ENCODE measurements at places on chromosomes 13 and 19. TPM values are rescaled to one million over a fixed set of nuclear protein-coding genes. Genes with fewer than 3 reads are reported as not detected.
A peak's percentile ranks its signal among the peaks of the same experiment; 100 is the strongest.

GRCh38 chr19:50537769-50538230 lies 24.1 kb upstream of the ASPDH start:
- peak; percentile 79 for DNase-seq

DNA sequence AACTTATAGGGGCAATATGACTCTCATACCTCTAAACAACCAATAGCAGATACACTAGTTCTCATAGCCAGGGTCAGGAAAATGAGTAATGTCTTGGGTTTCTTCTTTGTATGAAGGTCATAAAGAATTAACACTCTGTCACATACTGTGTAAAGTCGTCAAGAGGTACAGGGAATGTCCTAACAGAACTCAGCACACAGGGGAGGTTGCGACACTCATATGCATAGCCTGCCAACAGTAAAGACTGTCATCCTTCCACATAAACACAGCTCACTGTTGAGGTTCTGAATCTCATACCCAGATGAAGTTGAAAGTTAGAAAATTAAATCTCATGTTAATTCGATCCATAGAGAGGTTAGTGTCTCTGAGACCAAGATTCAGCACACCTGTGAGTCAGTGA lies 34.2 kb upstream of the ZNF254 start:
- no peak for DNase-seq

The SHFL gene
- 18.5 TPM for total RNA-seq

GRCh38 chr13:76289558-76289957 lies 596.6 kb downstream of the KCTD12 start:
- no peak for DNase-seq

DNA sequence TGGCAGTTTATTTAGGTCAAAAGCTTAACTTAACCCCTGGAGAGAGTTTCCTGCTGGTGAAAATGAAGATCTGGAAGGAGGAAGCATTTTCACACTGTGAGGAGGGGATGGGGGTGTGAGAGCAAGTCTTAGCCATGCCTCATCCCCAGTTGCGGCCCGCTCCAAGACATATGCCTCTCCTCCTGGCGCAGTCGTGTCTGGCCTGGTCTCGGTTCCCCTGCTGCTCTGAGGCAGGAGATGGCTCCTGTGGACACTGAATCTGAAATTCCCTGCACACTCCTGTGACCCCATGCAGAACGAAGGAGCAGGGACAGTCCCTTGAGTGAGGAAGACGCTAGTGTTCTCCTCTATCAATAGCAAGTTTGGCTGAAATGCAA lies 360 bp upstream of the ZNF69 start:
- no peak for DNase-seq

The ZFP82 gene
- not detected for total RNA-seq

- no peak for DNase-seq
Observed at GRCh38 chr19:35347171-35347929, at the start of gene FFAR1. Gene FFAR1 (plus strand): TSS chr19:35347902. CDS start chr19:35351552, 3,650 bp downstream.

The CEACAM6 gene
- 0.59 TPM for total RNA-seq

DNA sequence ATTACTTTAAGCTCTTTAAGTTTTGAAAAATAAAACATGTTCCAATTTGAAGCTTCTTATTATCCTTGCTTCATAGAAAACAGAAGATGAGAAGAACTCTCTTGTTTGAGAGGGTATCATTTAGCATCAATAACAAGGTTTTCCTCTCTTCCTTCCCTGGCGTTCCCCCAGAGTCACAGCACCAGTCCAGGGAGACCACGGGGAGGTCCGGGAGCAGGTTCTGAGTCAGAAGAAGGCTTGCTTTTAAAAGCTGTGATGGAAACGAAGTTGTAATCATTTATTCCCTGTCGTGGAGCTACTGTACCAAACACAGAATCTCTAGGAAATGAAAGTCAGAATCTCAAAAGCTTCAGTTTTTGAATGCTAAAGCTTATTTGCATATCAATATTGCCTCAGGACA lies 174.0 kb upstream of the LSM14A start:
- no peak for DNase-seq

- no peak for DNase-seq
Observed at GRCh38 chr19:29815231-29815630, 3.4 kb downstream of the CCNE1 start.

DNA sequence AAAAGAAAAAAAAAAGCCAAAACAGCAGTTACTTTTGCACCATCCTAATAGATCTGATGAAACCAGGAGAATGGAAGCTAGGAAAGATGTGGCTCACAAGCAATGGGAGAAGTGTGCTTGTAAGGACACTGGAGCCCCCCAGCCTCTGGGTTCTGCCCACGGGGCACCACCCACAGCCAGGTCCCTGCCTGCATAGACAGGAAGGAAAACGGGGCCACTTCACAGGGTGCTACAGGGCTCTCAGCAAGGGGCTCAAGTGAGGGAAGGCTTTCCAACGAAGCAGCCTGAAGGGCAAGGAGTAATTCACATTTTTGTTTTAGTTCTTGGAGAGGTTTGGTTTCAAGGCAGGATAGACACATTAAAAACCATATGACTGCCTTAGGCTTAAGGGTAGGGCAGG lies 42.7 kb downstream of the BRD4 start:
- no peak for DNase-seq

DNA sequence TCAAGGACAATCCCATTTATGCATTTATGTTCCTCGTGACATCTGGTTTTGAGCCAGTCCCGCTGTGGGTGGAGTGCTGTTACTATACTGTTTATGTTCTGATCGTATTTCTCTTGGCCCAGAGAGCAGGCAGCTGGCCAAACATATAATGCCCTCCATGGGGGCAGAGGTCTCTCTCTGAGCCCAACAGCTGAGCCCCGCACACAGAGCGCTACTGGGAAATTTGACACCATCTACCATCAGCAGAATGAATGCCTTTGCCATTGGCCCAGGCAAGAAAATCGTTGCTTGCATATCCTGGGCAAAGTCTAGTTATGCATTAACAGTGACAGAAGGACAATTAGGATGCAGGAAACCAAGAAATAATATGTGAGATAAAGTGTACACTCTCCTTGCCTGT lies 126.8 kb upstream of the CACNA1A start:
- no peak for DNase-seq

DNA sequence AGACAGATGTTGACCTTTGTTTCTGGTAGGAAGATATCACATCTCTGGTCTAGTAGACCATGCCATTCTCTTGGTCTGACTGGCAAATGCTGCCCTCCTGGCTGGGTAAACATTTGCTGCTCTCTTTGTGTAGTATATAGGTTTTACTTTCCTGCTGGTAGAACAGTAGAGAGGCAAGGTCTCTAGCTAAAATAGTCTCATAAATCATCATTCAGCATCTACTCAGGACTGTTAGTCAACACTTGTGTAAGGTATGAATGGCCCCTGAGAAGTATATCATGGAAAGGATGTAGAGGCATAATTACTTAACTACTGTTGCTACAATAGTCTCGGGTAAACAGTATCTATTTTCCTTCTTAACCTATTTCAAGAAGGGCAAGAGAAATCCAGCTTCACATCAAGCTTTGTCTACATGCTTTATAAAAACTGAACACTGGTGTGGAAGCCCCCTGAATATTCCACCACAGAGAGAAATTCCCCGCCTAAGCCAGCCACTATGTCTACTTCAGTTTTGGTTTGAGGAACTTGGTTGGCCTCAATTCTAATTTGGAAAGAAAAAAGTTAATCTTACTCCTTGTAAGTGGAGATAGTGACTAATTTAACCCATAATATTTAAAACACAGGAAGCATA lies 18.4 kb upstream of the MYCBP2 start:
- no peak for DNase-seq

DNA sequence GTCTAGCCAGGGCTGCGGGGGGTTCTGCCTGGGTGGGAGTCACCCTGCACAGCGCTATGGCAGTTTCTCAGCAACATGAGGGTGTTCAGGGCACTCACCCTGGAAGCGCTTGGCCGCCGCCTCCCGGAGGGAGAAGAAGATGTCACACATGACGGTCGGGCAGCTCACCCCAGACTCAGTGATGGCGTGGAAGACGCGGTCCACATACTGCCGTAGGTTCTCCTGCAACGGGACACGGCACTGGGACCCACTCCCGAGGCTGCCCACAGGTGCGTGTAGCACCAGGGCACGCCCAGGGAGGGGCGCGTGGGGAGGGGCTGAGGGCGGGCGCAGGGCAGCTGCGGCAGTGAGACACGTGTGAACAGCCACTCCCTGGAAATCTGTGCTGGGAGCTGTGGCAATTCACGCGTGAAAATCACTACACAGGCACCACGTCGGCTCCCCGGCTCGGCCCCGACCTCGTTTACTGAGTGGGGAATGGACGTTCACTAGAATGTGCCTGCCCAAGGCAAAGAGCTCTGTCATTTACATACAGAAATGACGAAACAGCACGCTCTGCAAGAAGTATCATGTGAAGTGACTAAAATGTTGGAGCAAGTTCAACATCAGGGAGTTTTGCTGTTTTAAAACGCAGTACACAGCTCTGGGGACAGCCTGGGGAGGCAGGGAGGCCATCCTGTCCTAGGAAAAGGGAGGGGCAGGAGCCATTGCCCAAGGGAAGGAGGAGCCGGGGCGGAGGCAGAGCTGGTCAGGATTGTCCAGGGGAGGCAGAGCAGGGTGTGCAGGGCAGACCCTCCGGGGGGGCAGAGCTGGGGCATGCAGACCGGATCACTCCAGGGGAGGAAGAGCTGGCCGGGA lies 41.5 kb upstream of the C13orf46 start:
- DNase-seq, result no peak

- DNase-seq, result no peak
Observed at GRCh38 chr13:33445476-33445875, 159.9 kb upstream of the STARD13 start.

The BCAM gene
- total RNA-seq, result 78.7 TPM

DNA sequence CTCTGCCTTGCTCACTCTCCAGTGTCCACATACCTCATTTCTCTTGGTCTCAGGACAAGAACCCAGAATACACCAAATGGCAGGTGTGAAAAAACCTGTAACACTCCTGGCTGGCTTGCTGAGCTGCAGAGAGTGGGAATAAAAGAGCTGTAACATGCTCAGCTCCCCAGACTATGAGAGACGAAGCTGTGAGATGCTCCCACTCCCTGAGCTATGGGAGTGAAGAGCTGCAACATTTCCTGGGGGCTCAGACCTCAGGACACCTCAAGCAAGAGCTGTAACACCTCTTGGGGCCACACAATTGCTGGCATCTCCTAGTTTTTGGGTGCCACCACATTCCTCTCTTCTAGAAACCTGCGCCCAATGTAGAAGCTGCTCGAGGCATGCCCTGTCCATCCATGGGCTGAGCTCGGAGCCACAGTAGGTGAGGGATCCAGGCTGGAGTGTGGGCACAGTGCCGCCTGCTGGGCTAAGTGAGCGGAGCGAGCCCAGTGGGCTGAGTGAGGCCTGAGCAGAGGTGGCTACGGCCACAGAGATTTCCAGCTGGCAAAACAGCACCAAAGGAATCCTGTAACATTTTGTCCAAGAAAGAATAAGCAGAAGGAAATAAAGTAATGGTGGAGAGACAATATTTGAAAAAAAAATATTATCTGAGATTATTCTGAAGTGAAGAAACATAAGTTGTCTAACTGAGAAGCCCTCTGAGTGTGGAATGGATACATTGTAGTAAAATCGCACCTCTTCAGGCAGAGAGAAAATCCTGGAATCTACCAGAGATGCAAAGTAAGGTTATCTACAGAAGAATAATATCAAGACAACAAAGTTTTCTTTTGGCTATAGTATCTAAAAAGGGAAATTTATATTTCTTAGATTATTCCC lies 186.2 kb upstream of the PCDH9 start:
- no peak for DNase-seq

The MYO1F gene
- total RNA-seq, result 0.39 TPM

- no peak for DNase-seq
Observed at GRCh38 chr19:19107654-19108053, 30.6 kb downstream of the TMEM161A start.

DNA sequence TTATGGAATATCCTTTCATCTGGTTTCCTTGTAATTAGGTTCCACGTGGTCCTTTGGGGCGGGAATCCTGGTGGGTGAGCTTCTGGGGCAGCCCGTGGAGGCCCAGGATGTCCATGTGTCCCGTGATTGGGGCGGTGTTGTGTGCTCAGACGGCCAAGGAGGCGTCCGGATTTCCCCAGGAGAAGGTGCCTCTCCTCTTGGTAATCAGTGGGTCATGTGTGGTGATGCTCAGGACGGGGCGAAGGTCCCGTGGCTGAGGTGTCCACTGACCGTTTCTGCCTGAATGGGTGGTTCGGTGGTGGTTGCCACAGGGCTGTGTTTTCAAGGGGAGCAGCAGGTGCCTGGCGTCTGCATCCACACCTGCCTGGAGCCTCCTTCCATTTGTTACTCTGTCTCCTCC lies 52.2 kb upstream of the F7 start:
- no peak for DNase-seq

- DNase-seq, result no peak
Observed at GRCh38 chr13:32427852-32428580, at the start of gene N4BP2L1. Gene N4BP2L1 (minus strand): TSS chr13:32428130. CDS start chr13:32428082, 48 bp downstream.

DNA sequence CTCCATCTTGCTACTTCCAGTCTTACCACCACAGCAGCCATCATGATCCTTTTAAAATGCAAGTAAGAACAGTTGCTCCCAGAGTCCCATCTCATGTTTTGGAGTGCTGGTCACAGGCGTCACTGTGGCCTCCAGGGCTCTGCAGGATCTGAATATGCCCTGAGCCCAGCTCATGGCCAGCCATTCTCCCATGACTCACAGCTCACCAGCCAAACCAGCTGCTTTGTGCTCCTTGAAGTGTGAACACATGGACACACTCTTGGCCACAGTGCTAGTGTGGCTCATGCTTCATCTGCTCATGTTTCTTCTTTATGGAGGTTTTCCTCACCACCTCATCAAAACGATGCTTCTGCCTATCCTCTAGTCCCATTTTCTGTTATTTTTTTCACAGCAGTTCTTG lies 466.5 kb downstream of the UQCRFS1 start:
- no peak for DNase-seq

DNA sequence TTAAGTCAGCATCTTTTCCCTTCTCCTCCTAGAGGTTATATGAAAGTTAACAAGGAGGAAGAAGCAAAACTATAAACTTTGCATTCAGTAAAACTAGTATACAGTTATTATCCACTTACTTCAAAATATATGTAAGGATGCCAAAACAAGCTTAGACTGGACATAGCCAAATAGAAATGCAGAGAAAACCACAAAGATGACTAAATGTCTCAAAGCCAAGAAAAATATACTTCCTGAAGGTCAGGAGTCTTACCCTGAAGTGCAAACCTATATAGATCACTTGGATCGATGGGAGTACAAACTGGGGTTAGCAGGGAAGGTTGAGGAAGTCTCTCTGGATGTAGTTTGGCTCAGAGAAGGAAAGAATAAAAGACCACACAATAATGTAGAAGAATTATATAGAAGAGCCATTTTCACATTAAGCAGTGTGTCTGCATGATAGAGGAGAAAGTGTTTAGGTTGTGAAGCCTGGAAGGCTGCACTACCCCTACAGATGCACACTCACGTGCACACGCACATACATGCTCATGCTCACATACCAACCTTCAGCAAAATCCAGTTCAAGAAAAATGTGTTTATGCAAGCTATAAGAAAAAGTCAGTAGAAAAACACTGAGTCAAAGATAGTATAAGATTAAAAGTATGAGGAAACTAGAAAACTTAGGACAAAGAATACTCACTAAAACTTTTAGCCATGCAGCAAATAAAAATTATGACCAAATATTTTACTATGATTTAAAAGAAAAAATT lies 112.1 kb upstream of the RXFP2 start:
- no peak for DNase-seq

- DNase-seq, result no peak
Observed at GRCh38 chr19:16379521-16380313, 55.1 kb downstream of the KLF2 start.

- no peak for DNase-seq
Observed at GRCh38 chr19:35272954-35273649, 4.3 kb downstream of the USF2 start.

The PNMA8A gene
- total RNA-seq, result not detected

- DNase-seq, result no peak
Observed at GRCh38 chr19:18020212-18021085, 12.5 kb downstream of the ARRDC2 start.

GRCh38 chr13:108993346-108993745 lies 363.9 kb downstream of the MYO16 start:
- DNase-seq, result no peak

All from HCT116 (cell line).